ENCODE measurements at places on chromosomes 13 and 19.

- DNase-seq: no peak
These were observed 3.7 kb downstream of the ZNF136 start for GRCh38 chr19:12166626-12167025.

- no peak for DNase-seq
These were observed 4.5 kb downstream of the CCNA1 start for GRCh38 chr13:36436811-36437210.

- DNase-seq: peak; percentile 73
These were observed 9.6 kb downstream of the GIPR start for GRCh38 chr19:45677351-45678230.

DNA sequence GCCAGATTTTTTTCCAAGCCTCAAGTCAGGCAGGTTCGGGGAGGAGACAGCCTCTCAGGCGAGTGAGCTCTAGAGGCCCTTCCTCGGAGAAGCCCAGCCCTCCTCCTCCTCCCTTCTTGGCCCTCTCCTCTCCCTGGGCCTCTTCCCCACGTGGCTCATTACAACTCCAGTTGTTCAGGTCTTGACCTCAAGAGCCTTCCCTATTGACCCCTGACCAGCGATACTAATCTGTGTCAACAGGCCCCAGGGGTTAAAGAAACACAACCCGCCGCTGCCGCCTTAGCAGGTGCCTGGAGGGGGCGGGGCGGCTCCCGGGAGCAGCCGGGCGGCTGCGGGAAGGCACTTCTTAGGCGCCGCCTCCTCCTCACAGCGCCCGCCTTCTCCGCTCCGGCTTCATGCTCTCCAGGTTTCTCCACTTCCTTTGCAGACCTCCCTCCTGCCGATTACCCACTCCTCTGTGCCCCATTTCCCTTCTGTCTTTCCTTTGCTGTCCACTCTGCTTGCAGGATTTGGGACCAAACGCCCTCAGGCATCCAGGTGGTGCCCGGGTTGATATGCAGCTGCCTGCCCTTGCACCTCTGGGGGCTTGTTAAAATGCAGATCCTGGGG is 51.0 kb downstream of the LYL1 start:
- peak; percentile 76 for DNase-seq

GRCh38 chr13:47216176-47216822 is 319.4 kb upstream of the HTR2A start:
- no peak for DNase-seq

DNA sequence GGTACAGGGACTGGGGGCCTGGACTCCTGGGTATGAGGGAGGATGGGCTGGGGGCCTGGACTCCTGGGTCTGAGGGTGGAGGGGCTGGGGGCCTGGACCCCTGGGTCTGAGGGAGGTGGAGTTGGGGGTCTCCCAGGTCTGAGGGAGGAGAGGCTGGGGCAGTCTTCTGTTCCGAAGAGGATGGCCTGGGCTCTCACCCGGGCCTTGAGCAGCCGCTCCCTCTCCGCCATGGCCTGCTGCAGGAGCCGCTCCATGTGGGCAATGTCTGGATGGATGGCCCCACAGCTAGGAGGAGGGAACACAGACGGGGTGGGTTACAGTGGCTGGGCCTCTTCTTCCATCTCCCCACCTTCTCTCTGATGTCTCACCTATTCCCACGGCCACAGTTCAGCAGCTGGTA is 18.1 kb downstream of the PHLDB3 start:
- DNase-seq: no peak
